ENCODE measurements at places on chromosomes 5 and 9.
A peak's percentile ranks its signal among the peaks of the same experiment; 100 is the strongest.

DNA sequence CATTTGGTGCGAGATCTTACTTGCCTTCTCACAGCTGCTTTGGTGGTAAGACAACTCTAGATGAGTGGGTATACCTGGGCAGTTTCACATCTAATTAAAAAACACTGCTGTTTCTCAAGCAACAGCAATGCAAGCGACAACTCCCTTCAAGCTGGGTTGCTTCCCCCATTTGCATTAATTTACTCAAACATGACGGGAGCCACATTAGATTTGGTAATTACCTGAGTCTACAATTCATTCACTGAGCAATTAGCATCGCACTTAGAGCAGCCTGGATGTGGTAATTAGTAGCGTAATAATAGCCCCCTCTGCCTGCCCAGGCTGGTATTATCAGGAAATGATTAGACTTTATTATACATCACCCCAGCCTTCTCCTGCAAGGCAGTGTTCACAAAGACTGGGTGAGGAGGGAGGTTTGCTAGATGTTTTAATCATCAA, 73.4 kb downstream of the FBXO38 start:
- no peak for DNase-seq

GRCh38 chr9:33159777-33160127, 7.4 kb downstream of the B4GALT1 start:
- peak; percentile 28 for DNase-seq

DNA sequence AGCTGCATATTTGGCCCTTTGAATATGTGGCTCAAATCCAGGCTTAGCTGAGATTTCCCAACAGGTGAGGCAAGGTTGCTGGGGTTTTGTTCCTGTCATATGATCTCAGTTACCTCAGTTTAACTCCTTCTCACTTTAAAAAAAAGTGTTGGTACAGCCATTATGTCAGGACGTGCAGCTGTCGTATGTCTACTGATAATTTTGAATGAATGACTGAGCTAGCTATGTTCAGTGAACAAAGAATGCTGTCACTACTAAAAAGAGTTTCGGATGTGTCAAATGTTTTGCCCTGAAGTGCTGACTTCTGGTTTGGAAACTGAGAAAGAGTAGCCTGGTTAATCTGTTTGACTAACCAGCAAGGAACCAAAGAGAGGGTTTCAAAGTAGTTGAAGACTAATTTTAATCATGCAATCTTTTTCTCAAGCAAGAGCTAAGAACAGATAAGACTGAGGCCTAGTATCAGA, 106.3 kb upstream of the NR3C1 start:
- DNase-seq = no peak

DNA sequence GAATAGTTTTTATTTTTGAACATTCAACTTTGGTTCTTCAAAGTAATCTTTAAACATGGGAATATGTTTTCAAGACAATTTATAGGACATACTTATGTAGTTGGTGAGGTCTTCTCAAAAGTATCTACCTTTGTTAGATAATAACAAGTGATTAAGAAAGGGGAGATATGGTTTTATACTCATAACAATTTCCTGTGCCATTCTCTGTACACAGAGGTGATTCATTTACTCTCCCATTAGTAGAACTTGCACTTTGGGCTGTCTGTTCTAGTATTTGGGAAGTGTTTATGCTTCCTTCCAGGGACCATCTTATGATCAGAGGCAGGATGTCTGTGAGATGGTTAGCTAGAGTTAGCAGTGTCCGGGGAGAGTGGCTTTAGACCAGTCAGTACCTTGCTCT, 15.2 kb downstream of the LSM11 start:
- no peak for DNase-seq

DNA sequence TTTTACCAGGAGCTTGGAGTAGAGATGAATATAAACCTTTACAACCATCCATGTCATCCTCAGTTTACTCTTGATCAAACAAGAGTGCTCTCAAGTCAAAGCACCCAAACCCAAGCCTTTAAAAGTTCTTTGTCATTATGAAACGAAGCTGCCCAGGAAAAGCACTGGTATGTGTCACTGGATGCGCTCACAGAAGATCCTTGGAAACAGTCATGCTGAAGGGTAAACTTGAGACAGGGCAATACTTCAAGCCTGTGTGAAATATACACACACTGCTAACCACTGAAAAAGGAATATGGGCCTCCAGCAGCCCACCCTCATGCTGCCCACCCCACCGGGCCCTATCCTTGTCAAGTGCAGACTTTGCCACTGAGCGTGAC, 84.5 kb downstream of the PRRT1B start:
- DNase-seq = no peak

DNA sequence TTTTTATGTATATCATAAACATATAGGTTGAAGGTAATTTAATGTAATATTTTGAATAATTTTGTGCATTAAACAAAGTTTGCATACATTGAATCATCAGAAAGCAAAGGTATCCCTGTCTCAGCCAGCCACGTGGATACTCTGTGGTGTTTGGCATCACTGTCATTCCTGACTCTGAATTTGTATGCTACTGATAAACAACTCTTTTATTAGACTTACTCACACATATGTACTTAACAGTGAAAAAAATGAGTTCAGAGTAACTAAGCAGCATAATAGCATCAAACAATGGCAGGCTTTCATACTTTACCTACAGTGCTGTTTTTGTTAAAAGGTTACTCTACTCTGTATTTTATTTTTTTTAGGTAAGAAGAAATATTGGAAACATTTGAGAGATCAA, 171.9 kb downstream of the COMMD10 start:
- no peak for DNase-seq

- no peak for DNase-seq
These were observed 88.8 kb upstream of the BRINP1 start for GRCh38 chr9:119458068-119458467.

DNA sequence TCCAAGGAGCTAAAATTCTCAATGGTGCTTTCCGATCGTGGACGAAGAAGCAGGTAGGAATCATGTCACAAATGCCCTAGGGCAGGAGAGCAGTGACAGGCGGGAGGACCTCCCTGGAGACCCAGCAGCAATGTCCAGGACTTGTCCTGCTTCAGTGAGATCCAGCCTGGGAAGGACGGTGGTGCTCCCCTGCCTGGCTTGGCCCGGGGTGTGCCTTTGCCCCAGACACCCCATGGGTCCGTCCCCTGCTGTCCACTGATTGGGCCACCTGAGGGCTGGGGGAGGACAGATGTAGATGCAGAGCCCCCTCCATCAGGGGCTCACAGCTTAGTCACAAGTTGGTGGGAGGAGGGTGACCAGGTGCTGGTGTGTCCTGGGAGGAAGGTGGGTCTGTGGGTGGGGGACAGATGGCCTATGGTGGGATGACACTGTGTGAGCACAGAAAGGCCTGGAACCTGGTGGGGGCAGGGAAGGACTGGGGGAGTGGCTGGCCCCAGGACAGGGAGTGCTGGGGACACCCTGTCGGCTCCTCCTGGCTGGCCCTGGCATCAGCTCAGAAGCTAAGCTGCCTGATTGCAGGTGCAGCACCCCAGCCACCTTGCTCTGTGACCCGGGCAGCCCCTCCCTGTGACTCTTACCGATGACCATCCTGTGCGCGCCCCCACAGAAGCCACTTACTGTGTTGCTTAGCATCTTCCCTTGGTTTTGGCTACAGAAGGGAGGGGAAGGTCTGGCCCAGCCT, 82.0 kb downstream of the PHF2 start:
- no peak for DNase-seq

- no peak for DNase-seq
These were observed 77.1 kb downstream of the RMI1 start for GRCh38 chr9:84057662-84058061.

- DNase-seq = no peak
These were observed 64.5 kb downstream of the ERAP1 start for GRCh38 chr5:96743065-96743768.

All from C1 segment of cervical spinal cord (tissue), 14 donors.